ENCODE measurements at places on chromosomes 7 and 10. TPM values are rescaled to one million over a fixed set of nuclear protein-coding genes. Genes with fewer than 3 reads are reported as not detected.

DNA sequence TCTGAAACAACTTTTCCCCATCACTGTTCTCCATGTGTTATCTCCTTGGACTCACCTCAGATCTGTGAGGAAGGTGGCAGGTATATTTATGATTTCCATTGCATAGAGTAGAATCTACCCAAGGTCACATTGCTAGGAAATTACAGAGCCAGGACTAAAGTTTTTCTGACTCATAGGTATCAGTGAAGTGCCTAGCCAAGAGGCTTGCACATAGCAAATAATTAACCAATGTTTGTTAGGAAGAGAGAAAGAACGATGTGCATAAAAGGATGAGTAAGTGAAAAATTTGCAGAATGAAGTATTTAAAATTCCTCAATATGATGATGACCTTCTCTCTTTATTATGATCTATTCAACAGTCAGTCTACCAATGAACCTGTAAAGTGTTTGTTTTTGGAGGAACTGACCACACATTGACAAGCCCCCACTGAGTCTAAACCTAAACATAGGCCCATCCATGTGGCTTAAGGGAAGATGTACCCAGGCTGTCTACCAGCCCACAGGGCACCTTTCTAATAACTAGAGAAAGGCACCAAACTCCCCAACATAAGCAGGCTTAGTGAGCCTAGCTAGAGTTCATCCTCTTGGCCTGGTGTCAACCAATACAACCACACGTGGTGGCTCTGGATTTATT, 252.9 kb upstream of the ZMIZ1 start:
- peaks cover 7% of the 10 kb centered on the region for H3K27me3 ChIP-seq
- no peaks in the 10 kb centered on the region for H3K36me3 ChIP-seq
- no peak for DNase-seq

Gene NUTM2A
- total RNA-seq, result 0.48 TPM

GRCh38 chr7:29115130-29115687, 31.1 kb downstream of the CPVL start:
- no peak for DNase-seq
- H3K27ac ChIP-seq, result no peak overlapping the region
- peaks cover 35% of the 10 kb centered on the region for H3K4me1 ChIP-seq
- no peaks in the 10 kb centered on the region for H3K27me3 ChIP-seq
- peaks cover 14% of the 10 kb centered on the region for H3K36me3 ChIP-seq

DNA sequence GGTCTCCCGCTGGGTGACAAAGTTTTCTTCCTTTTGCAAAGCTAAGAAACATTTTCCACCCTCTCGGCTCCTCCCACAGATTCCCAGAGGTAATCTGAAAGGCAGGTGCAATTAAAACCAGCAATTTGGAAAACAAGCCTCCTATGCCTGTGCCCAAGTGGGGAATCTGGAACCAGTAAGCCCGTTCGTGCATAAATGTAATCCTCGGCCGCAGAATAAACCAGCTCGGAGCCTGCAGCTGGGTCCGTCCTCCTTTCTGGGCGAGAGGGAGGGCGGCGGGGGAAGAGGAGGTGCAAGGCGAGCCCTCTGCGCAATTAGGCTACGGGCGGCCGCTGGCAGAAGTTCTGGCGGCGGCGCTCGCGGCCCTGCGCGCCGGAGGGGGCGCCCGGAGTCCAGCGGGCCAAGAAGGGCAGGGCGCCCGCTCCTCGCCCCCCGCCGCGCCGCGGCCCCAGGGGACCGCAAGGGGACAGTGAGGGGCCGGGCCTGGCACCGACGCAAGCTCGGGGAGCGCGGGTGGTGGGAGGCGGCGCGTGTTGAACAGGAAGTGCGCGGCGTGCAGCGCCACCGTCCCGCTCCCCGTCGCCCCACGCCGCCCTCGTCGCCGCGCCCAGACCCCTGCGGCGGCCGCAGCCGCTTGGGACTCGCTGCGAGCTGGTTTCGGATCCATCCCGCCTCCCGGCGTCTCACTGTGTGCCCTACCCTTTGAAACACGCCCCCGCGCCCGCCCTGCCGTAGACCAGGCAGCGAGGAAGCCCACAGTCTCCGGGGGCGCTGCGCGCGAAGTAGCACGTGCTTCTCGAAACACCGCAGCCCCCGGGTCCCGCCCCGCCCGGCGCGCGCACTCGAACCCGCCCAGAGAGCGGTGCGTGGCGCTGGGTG, at the start of gene PRKAG2:
PRKAG2 (minus strand) TSS at position 217 of the 879 bp plus-strand sequence. CDS start 495 bp downstream, outside the sequence.
- H3K27me3 ChIP-seq, result peaks cover 42% of the 10 kb centered on the region
- peak; percentile 50 for DNase-seq
- H3K4me1 ChIP-seq, result peaks cover 8% of the 10 kb centered on the region
- no peak within 1 kb of the TSS for H3K27ac ChIP-seq
- no peaks in the 10 kb centered on the region for H3K36me3 ChIP-seq
- H3K4me3 ChIP-seq, result peak within 1 kb of the TSS; percentile 86

Gene TET1
- 59.2 TPM for total RNA-seq

All from WTC11 (cell line).